ENCODE measurements at places on chromosomes 7 and 10.

DNA sequence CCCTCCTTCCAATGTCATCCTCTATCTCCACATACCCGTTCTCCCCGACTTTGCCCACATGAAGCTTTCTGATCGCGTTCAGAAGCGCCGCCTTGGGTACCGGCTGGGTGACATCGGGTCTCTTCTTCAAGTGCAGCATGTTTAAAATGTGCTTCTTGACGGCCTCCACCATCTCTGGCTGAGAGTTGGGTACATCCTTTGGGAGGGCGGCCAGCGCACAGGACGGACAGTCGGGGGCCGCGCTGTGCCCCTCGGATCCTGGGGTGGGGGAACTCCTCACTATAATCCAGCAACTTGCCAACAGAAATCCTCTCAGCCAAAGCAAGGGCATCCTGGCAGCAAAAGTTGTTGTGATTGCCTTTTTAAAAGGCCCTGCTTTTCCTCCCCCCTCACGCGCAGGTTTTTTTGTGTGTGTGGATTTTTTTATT, 2.8 kb downstream of the INHBA start:
- DNase-seq: no peak

- DNase-seq: no peak
These were observed 151.2 kb downstream of the GRK5 start for GRCh38 chr10:119358567-119358966.

GRCh38 chr10:75712242-75712880, 280.9 kb downstream of the LRMDA start:
- no peak for DNase-seq

DNA sequence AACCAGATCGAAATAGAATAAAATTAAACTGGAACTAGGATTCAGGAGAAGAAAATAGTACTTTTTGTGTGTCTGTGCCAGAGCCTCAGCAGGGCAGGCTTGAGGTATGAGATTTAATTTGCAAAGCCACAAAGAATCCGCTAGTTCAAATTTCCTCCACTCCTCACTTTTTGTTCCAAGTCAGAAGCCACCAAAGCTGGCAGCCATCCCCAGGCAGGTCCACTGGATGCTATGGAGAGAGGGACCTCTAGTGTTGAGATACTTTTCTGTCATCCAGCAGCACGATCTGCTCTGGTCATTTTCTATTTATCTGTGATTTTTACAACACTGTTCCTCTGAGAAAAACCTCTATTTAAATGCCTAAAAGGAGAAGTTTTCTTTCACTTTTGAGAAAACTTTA, 147.9 kb upstream of the FRMD4A start:
- DNase-seq: no peak

DNA sequence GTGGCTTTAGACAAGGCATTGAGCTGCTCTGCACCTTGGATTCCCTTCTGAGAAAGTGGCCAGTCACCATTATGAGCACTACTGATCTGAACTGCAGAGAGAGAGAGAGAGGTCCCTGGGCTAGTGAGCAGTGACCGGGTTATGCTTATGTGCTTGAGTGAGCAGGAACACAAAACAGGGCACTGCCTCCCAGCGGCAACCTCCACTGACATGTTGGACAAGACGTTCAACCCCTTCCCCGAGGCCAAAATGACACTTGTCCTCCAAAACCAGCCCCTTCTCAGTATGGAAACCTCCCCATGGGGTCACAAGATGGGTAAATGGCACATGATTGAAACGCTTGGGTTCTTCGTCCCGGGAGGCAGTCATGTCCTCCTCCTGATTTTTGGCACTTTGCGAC, 339.4 kb upstream of the ZMIZ1 start:
- DNase-seq: no peak

GRCh38 chr10:2949221-2949947, 118.0 kb upstream of the PFKP start:
- DNase-seq: no peak

DNA sequence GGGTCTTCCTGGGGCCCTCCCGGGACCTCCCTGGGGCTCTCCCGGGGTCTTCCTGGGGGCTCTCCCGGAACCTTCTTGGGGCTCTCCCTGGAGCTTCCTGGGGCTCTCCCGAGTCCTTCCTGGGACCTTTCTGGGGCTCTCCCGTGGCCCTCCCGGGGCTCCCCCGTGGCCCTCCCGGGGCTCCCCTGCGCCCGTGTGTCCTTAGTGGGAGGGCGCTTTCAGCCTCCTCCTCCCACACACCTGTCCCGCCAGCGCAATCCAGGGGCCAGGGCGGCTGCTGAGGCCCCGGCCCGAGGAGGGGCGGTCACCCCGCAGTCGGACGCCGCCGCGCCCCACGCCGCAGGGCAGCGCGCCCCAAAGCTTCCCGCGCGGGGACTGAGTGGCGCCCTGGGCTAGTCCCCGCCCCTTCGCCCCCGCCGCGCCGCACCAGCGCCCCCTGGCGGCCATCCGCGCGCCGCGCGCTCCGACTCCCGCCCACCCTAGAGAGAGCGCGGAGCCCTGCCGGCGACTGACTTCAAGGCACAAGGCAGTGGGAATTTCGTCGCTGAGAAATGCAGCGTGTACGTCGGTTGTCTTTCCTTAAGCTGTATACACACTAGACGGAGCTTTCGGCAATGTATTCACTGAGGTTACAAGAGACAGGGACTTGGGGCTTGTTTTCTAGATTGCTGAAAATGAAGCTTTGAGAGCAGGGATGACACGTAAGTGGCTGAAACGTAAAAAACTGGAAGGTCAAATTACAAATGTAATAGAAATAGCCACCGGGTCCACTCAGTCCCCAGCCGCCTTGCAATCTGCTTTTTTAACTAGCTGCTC, 47.1 kb downstream of the INSIG1 start:
- DNase-seq: peak; percentile 59

GRCh38 chr7:73769481-73770001, 529 bp downstream of the CLDN3 start:
- no peak for DNase-seq

DNA sequence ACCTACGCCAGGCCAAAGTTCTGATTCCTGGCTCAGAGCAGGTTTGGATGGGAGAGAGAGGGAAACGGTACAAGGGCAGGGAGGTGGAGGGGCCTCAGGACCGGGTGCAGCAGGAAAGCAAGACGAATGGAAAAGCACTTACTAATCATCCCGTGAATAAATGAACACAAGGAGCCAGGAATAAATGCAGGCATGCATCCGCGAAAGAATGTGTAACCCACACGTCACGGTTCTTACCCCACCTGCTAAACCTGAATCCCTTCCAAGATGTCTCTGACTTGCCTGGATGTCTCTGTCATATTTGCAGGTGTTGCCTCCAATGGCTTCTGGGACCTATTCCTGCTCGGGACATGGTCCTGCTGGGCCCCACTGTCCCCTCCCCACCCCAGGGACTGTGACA, 335.2 kb upstream of the RNF32 start:
- no peak for DNase-seq

- DNase-seq: no peak
These were observed 131.9 kb downstream of the LYZL1 start for GRCh38 chr10:29420744-29421143.

GRCh38 chr7:124777268-124777667, 11.7 kb upstream of the GPR37 start:
- no peak for DNase-seq

- no peak for DNase-seq
These were observed 6.1 kb downstream of the DNTT start for GRCh38 chr10:96310321-96310669.

GRCh38 chr10:14586901-14587300, 187.8 kb downstream of the FAM107B start:
- DNase-seq: no peak

- no peak for DNase-seq
These were observed 12.8 kb downstream of the OR13A1 start for GRCh38 chr10:45302573-45302972.

GRCh38 chr10:92829042-92829785, 19.1 kb upstream of the EXOC6 start:
- no peak for DNase-seq

GRCh38 chr7:101436857-101437576, 74.3 kb downstream of the COL26A1 start:
- no peak for DNase-seq

- DNase-seq: no peak
These were observed 41.0 kb downstream of the VWA2 start for GRCh38 chr10:114279901-114280644.

DNA sequence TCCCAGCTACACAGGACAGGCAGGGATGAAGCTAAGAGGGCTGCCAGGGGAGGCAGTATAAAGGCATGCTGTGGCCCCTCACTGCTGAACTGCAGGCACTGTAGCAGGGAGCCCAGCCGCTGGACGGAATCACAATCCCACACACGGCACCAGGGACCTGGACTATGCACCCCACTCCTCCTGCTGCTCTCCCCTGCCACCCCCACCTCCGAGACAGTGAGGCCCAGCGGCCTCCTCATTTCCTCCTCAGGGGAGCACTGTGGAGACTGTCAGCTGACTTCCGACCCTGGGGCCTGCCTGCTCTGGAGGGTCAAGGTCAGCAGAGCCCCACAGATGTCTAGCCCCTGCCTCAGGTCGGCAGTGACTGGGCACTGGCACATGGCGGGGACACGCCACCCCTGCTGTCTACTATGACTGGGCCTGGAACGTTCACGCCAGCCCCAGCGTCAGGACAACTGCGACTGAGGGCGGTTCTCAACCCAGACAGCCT, 92.7 kb downstream of the FAM53B start:
- no peak for DNase-seq

DNA sequence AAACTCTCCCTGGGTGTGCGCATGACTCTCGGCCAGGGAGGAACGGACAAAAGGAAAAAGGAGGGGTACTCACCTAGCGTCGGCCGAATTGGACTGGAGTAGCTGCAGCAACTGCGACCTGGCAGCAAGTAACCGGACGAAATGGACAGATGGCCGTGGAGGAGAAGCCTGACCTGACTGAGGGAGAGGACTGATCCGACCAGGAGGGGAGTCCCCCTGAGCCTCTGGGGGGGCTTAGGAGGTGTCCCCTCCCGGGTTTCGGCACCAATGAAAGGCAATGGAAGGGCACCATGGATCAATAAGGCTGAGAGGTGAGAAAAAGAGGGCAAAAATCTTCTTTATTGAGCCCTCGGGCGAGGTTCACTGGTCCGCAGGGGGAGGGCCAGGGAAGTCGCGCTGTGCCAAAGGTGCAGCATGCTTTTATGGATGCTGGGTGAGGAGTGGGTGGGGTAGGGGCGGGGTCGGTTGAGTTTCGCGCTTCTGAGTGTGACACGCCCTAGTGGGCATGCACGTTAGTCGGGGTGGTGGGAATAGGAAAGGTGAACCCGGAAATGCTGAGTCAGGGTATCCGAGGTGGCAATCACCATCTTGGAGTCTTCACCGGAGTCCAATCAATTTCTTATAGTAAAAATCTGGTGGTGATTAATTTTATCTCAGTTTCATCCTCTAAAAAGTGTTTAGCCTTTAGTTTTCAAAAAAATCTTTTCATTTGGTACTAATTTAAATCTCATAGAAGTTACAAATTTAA, 638.5 kb upstream of the DPP6 start:
- no peak for DNase-seq

DNA sequence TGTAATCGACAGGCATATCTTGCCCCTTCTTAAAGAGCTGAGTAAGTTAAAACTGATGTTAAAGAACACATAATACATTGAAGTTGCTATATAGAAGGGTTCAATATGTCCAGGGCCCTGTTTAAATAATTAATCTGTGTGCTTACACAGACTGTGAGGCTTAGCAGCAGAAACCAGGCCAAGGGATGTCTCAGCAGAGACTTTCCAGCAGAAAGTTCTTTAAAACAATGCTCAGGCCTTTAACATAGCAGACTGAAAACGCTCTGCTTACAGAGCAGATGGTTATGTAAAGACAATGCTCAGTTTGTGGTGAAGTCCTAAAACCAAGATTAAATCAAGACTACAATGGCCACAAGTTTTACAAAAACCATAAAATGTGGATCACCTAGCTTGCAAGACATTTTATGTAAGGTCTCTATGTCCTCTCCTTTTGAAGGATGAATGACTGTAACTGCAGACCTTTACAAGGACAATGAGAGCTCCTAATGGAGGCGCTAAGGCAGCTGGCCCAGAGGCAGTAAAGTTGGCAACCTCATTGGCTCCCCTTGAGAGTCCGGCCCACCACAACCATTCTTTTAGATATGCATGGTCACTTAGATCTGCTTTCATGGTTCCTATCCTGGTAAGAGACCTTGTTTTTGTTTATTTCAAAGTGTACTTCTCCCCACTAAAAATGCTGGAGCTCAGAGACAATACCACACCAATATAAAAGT, 56.3 kb downstream of the FZD1 start:
- no peak for DNase-seq

DNA sequence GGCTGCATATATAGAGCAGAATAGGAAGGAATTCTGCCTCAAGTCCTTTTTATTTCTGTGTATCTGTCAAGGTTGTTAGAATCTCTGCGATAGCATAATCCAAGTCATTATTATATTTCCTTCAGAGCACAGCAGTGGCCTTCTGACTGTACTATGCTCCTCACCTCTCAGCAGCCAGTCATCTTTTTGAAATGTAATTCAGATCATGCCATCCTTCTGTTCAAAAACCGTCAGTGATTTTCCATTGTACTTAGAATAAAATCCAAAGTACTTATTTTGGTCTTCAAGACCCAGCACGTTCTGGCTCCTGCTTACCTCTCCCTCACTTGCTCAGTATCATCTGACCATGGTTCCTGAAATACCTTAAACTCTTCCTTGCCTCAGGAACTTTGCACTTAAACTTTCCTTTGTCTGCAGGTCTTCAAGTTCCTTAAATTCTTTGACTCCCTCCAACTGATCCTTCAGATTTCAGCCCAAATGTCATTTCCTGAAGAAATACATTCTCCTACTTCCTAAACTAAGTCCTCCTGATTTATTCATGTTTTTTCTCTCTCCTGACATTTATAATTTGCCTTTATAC, 112.4 kb downstream of the ST7 start:
- no peak for DNase-seq

- no peak for DNase-seq
These were observed 188.4 kb upstream of the IGFBP3 start for GRCh38 chr7:46109437-46109836.

DNA sequence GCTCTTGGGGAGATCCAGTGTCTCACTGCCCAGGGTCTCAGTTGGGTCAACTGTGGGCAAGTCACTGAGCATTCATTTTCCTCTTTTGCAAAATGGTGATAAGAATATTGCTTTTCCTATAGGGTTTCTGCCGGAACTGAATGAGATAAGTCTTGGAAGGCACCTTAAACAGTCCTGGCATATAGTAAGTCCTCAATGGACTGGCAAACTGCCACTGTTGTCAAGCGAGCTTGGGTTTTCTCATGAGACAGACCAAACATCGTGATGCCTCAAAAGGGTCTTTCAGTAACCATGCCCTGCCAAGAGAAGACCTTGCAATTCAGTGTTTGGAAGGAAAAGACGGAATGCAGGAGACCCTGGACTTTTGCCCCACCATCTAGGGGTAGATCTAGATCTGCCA, 251.5 kb downstream of the WDR11 start:
- DNase-seq: no peak

Measured in omental fat pad (tissue), 4 donors.